Suprapubic skin (tissue), 4 donors: ENCODE measurements at places on chromosomes 12 and 14.

- no peak for DNase-seq
- H3K27me3 ChIP-seq, result no peaks in the 10 kb centered on the region
- H3K36me3 ChIP-seq, result no peaks in the 10 kb centered on the region
- peaks cover 5% of the 10 kb centered on the region for H3K4me1 ChIP-seq
Measured at GRCh38 chr12:92297932-92298696, 152.5 kb upstream of the BTG1 start.

DNA sequence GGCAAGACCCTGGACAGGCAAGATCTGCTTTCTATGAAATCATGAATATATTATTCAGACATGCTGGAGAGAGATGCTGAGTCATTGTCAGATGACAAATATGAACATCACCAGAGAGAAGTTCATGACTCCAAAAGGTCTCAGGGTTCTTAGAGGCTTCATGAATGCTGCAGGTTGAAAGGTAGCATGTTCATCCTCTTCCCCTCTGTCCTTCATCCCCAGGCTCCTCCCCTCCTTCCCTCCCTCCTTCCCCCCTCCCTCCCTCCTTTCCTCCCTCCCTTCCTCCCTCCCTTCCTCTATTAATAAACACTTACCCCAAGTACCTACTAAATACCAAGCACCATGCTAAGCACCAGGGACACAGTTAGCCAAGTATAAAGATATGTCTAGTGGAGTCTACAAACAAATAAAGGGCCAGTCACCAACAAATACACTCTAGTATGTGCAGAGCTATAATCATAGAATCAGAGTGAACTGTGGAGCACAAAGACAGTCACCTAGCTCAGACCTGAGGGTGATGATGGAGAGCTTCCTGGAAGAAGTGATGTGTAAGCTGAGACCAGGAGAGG lies 46.2 kb downstream of the RPH3A start:
- H3K36me3 ChIP-seq, result no peaks in the 10 kb centered on the region
- H3K4me1 ChIP-seq, result no peaks in the 10 kb centered on the region
- no peak for DNase-seq
- no peak overlapping the region for H3K27ac ChIP-seq
- no peak overlapping the region for H3K4me3 ChIP-seq

- H3K27ac ChIP-seq, result no peak overlapping the region
- H3K4me3 ChIP-seq, result no peak overlapping the region
- H3K27me3 ChIP-seq, result no peaks in the 10 kb centered on the region
- H3K36me3 ChIP-seq, result no peaks in the 10 kb centered on the region
Measured at GRCh38 chr14:45156067-45156466, 20.3 kb downstream of the FANCM start.

GRCh38 chr12:43158126-43158525 lies 393.9 kb downstream of the ADAMTS20 start:
- no peaks in the 10 kb centered on the region for H3K27me3 ChIP-seq
- DNase-seq, result no peak
- H3K36me3 ChIP-seq, result no peaks in the 10 kb centered on the region
- H3K27ac ChIP-seq, result no peak overlapping the region
- H3K4me3 ChIP-seq, result no peak overlapping the region

DNA sequence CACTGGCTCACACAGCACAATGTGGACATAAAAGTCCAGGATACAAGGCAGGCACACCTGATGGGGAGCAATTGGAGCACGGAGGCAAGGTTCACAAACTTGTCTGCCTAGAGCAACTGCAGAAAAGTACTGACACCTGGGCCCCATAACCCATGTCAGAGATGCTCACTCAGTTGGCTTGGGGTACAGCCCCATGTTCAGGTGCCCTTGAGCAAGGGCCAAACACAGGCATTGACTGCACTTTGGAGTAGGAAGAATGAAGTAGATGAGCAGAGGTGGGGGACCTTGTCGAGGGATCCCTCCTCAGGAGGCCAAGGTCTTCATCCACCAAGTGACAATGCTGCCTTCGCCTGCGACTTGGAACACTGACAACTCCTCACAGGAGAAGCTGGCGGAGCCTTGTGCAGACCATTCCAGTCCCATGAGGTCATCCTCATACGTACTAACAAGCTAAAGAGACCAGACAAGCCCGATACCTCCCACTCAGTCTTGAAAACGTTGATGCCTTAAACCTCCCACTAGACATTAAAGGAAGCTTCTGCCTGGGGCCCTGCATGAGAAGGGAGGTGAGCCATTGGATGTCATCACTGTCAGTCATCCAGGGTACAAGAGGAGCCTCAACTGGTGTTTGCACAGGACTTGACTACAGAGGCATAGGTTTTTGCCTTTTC lies 42.5 kb upstream of the C14orf180 start:
- H3K4me1 ChIP-seq, result no peaks in the 10 kb centered on the region
- H3K4me3 ChIP-seq, result no peak overlapping the region
- DNase-seq, result no peak
- H3K27me3 ChIP-seq, result peaks cover under 1% of the 10 kb centered on the region

DNA sequence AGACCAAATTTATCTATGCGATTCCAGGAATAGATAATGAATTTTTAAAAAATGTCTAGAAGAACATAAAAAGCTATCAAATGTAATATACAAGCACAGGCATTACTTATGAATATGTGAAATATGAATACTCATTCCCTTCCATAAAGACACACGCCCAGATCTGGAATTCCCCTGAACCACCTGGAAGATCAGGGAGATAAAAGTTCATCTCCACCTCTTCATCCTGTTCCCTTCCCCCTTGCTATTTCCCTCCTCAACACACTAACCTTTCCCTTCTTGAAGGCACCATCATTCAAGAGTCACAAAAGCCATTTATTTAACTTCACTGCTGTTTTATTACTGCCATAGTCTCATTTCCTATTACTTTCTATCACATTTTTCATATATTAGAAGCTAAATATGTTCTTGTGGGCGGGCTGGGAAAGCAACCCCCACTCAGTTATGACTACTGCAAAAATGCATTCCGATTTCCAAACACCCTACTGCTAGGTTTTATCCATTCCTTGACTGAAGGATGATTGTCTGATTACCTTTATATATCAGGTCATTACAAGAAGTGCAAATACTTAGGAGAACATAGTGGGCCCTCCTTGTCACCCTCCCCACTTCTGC lies 16.1 kb downstream of the FGD6 start:
- peaks cover 71% of the 10 kb centered on the region for H3K4me1 ChIP-seq
- no peak for DNase-seq
- no peak overlapping the region for H3K4me3 ChIP-seq
- H3K27ac ChIP-seq, result peak overlapping the region; percentile 39
- H3K36me3 ChIP-seq, result no peaks in the 10 kb centered on the region
- no peaks in the 10 kb centered on the region for H3K27me3 ChIP-seq
